Fibroblast of upper back skin (primary cell): ENCODE measurements at places on chromosomes 6 and 20.

DNA sequence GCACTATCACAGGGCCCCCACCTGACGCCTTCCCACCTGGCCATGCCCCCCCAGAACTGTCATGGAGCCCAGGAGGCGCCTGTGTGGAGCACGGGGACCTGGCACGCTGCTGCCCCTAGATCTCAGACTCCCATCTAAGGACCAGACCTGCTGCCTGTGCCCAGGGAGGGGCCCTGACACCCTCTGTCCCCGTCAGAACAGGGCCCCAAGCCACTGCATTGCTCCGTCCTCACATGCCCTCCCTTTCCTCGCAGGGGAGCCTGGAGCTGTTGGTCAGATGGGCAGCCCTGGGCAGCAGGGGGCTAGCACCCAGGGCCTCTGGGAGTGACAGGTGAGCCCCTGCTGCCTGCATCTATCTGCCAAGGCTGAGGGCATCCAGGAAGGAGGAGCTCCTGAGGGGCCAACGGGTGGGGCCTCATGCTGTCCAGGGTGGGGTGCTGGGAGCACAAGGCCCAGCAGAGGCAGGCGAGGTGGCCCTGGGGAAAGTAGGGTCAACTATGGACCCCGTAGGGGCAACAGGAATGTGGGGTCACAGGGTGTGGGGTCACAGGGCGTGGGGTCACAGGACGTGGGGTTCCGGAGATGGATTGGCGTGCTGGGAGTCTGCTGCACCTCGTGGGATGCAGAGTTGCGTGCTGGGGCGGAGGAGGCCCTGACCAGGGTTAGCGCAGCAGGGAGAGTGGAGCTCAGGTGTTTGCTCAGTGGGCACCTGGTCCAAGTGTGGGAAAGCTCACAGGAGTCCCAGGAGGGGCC lies 31.6 kb downstream of the CHRNA4 start:
- DNase-seq, result no peak

DNA sequence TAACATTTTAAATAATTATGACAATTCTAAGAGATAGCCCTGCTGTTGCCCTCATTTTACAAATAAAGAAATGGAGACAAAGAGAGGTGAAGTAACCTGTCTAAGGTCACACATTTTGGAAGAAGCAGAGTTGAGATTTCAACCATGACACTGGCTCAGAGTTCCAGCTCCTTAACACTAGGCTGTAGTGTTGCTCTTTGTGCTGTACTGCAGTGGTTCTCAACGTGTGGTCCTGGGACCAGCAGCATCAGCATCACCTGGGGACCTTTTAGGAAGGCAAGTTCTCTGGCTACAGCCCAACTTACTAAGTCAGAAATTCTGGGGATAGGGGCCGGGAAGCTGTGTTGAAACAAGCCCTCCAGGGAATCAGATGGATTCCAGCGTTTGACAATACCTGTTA lies 62.4 kb upstream of the FERMT1 start:
- DNase-seq, result no peak

DNA sequence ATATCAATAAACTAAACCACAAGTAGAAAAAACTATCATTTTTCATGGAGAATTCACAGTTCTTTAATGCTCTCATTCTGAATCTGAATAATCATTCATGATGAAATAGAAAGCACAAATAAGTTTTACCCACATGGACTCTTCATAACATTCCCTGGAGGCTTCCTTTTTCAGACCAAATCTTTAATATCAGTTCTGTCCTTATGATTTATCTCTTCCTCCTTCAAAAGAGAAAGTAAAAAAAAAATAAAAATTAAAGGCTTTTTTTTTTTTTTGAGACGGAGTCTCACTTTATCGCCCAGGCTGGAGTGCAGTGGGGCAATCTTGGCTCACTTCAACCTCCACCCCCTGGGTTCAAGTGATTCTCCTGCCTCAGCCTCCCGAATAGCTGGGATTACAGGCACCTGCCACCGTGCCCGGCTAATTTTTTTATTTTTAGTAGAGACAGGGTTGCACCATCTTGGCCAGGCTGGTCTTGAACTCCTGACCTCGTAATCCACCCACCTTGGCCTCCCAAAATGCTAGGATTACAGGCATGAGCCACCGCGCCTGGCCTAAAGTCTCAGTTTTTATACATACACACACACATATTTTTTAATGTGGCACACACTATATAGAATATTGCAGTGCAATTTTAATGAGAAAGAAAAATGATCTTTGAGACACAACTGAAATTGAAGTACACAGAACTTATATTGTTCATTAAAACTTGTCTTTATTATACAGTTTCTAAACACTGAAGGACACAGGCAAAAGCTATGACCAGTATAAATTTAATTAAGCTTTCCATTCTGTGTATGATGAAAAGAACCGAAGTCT lies 31.9 kb upstream of the ZNF217 start:
- no peak for DNase-seq

DNA sequence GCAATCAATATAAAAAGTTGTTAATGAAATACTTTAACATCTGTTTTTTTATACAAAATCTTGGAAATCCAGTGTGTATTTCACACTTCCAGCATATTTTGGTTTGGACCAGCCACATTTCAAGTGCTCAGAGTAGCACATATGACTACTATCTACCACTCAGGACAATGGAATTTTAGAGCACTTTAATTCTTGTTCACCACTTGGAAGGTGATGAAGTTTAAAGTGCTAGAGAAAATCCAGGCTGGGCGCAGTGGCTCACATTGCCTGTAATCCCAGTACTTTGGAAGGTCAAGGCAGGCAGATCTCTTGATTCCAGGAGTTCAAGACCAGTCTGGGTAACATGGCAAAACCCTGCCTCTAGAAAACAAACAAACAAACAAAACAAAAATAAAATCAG lies 6.1 kb upstream of the SLC35B3 start:
- DNase-seq, result no peak

- DNase-seq, result no peak
These were observed 7.2 kb upstream of the SNX14 start for GRCh38 chr6:85600713-85601313.

- peak; percentile 79 for DNase-seq
These were observed 2.8 kb downstream of the HECA start for GRCh38 chr6:139137706-139138105.

DNA sequence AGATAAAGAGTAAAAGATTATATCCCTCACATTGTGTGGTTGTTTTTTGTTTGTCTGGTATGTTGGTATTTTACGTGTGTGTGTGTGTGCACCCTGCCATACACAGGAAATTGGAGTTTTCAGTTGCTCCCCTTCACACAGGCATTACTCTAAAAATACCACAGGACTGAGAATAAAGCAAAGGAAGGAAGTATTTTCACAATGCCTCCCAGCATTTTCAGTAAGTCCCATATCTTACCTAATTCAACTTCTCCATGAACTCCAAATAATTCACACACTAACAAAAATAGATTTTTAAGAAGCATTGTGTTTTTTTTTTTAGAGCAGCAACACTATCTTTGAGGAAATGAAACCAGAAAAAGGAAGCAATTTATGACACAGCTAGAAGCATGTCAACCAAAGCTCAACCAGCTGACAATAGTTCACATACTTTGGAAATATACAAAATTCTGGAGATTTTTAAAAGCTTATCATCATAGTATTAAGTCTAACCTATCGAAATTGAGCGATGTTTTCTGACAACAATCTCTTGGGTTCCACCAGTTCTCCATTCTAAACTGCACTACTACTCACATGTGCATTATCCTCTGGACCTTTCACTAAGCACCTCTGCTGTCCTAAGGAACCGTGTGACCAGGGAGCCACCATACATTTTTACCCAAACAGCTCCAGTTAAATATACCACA lies 2.1 kb downstream of the UBE2J1 start:
- DNase-seq, result no peak

DNA sequence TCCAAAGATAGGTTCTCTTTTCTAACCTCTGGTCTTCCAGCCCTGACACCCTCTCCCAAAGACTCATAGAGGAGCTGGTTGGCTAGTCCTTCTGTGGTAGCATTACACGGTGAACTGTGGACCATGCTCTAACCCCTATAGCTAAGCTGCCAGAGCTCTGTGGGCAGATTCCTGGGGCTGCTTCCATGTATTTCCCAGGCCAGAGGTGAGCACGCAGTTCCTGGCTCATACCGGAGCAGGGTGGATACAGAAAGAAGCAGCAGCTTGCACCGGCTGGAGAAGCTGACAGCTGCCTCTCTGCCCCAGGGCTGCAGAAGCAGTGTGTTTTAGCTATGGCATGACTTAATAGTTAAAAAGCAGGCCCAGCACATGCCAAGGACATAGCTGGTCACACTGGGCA lies 84.1 kb upstream of the FOXP4 start:
- DNase-seq, result no peak

GRCh38 chr20:34493646-34494045 lies 22.6 kb upstream of the DYNLRB1 start:
- DNase-seq, result no peak

DNA sequence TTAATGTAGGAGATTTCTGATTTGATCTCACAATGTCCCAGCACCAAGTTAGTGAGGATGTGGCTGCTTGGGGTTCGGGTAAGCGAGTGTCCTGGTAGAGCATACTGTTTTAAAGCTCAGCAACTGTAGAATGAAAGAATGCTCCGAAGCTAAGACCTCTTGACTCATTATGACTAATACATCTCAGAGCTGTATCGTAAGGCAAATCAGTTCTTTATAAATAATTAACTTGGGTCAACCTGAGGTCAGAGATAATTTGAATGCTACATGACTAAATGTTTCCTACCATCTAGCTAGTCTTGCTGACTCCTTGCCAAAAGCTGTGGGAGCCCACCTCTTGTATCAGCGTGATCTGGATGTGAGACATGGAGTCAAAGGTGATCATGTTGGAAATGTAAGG lies 128.8 kb upstream of the PDE7B start:
- DNase-seq, result peak; percentile 90

- no peak for DNase-seq
These were observed 57.6 kb downstream of the YTHDF1 start for GRCh38 chr20:63158352-63158751.

DNA sequence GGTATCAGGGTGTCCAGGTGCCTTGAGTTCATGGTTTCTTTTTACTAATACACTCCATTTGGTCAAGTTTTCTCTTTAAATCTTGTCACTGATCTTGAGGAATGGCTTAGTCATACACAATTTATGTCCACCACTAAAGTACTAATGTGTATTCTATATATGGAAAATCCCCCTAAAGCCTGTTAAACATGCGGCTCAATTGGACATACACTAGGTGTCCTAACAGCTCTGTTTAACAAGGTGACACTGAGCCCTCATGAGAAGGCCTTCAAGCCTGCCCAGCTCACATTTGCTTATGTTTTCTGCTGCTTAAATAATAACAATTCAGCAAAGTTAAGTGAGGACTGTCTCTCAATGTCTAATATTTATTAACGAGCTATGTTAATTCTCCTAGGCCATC lies 31.5 kb downstream of the PDE7B start:
- DNase-seq, result peak; percentile 80

GRCh38 chr20:31560746-31561598 lies 44.1 kb upstream of the ID1 start:
- peak; percentile 95 for DNase-seq

DNA sequence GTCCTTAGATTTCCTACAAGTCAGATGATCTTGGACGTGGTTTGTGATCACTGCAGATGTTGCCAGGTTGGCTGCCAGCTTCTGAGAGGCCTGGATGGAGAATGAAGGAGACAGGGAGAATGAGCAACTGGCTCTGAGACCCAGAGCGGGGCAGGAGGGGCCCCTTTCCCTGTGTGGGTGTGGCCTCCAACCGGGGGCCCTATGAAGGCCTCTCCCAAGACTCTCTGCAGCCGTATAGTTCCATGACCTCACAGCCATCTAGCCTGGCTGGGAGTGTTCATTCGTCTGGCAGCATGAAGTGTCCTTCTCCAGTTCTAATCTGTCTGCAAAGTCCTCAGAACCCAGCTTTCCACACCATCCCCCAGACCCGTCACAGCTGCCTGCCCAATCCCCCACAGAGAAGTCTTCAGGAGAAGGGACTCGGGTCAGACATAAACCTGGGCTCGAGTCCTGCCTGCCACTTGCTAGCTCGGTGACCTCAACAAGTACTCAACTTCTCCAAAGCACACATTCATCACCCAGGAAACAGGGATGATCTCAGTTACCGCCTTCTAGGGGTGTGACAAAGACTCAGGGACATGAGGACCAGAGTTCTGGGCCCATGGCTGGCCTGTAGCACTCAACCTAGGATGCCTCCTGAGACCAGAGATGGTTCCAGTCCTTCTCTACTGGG lies 122.6 kb downstream of the EDN3 start:
- no peak for DNase-seq

- DNase-seq, result no peak
These were observed 380.2 kb upstream of the MMS22L start for GRCh38 chr6:97663252-97663651.

GRCh38 chr6:35049900-35050756 lies 91.0 kb downstream of the TCP11 start:
- peak; percentile 83 for DNase-seq

- no peak for DNase-seq
These were observed 20.9 kb upstream of the ZFAND3 start for GRCh38 chr6:37798436-37799262.

DNA sequence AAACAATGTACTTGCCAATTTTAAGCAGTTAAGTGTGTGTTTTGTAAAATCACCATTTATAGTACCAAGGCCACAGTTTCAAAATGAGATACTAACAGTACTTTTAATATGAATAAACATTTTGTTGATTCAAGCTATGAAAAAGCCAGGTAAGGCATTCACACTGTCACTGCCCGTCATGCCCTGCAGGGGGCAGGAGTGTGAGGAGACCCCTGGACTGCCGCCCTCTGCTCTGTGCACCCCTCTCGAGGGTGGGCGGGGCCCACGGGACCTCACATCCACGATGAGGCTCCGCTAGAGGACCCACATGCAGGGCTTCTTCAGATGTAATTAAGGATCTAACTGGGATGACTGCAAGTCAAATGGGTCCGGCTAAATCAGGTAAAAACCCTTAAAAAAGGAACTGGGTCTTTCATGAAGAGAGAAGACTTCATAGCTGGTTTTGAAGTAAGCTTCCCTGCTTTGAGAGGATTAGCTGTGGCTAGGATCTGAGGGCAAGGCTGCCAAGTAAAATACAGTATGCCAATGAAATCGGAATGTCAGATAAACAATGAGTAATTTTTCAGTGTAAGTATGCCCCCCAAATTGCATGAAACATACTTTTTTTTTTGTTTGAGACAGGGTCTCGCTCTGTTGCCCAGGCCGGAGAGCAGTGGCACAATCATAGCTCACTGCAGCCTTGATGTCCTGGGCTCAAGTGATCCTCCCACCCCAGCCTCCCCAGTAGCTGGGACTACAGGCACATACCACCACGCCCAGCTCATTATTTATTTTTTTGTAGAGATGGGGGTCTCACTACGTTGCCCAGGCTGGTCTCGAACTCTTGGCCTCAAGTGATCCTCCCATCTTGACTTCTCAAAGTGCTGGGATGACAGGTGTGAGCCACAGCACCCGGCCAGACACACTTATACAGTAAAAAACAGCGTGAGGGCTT lies 18.7 kb downstream of the DIDO1 start:
- DNase-seq, result no peak

- no peak for DNase-seq
These were observed 41.0 kb downstream of the TSHZ2 start for GRCh38 chr20:53013183-53013582.

DNA sequence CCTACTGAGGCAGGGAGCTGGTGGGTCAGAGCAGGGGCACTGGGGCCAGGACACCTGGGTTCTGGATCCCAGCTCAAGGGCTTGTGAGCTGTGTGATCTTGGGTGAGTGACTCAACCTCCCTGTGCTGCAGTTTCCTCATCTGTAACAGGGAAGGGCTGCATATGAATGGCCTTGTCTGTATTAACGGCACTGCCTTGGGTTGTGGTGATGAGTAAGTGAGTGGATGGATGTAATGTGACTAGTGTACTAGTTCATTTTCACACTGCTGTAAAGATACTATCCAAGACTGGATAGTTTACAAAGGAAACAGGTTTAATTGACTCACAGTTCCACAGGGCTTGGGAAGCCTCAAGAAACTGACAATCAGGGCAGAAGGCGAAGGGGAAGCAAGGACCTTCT lies 233.5 kb downstream of the TAF4 start:
- no peak for DNase-seq

GRCh38 chr6:147434516-147434915 lies 74.0 kb upstream of the SAMD5 start:
- peak; percentile 5 for DNase-seq
